Activated CD8-positive, alpha-beta T cell treated with anti-CD3 and anti-CD28 coated beads for 36 hours (primary cell): ENCODE measurements at places on chromosomes 5 and 9. TPM values are rescaled to one million over a fixed set of nuclear protein-coding genes. Genes with fewer than 3 reads are reported as not detected.

THBS4 gene
- total RNA-seq = 2.3 TPM

CNTNAP3 gene
- total RNA-seq = not detected

ADAMTS6 gene
- 1.1 TPM for total RNA-seq

PPIC gene
- not detected for total RNA-seq

CDH9 gene
- total RNA-seq = not detected

PCDHGC5 gene
- total RNA-seq = not detected

SHC3 gene
- not detected for total RNA-seq

GAPT gene
- total RNA-seq = not detected

SEMA6A gene
- total RNA-seq = not detected
